ENCODE measurements at places on chromosomes 3 and 15. TPM values are rescaled to one million over a fixed set of nuclear protein-coding genes. Genes with fewer than 3 reads are reported as not detected.
A peak's percentile ranks its signal among the peaks of the same experiment; 100 is the strongest.

DNA sequence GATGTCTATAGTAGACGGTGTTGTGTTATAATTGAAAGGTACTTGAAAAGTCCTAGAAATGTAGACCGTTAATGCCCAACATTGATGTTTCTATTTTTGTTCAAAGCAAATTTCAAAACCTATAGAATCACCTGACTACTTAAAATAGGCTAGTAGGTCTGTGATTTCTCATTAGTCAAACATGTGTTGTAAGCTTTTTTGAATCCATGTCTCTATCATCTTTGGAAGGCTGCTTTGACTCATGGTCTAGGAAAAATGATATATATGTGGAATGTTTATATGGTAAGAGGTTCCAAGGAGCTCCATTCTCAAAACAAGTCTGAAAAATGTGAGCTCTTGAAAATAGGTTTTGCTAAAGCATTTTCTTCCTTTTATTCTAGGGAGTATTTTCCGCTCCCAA, 375.3 kb downstream of the LPP start:
- no peaks in the 10 kb centered on the region for H3K27me3 ChIP-seq
- H3K27ac ChIP-seq: no peak overlapping the region
- no peak overlapping the region for H3K4me3 ChIP-seq
- H3K36me3 ChIP-seq: peaks cover 10% of the 10 kb centered on the region
- H3K4me1 ChIP-seq: no peaks in the 10 kb centered on the region
- no peak for DNase-seq

DNA sequence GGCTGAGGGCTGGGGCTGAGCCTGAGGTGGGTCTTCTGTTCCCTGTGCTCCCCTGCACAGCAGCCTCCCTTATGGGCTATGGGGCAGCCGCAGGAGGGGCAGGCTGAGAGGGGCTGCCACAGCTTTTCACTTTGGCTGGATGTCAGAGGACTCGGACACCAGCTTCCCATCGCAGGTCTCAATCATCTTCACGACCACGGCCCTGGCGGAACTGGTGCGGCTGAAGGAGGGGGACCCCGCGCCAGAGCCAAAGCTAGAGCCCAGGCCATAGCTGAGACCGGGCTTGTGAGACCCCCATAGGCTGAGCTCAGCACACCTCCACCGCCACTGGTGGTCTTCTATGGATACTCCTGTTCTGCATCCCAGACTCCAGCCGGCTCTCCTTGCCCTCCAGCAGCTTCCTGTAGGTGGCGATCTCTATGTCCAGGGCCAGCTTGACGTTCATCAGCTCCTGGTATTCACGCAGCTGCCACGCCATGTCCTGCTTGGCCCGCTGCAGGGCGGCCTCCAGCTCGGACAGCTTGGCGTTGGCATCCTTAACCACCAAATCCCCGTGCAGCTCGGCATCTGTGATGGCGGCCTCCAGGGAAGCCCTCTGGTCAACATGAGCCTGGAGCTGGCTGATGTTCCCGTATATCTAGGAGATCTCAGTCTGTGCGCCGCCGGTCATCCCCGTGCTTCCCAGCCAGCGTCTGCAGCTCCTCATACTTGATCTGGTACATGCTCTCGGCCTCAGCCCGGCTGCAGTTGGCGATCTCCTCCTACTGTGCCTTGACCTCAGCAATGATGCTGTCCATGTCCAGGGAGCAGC, 181.7 kb upstream of the SYNPR start:
- no peaks in the 10 kb centered on the region for H3K27me3 ChIP-seq
- no peak overlapping the region for H3K27ac ChIP-seq
- no peak for DNase-seq

- no peak overlapping the region for H3K27ac ChIP-seq
- H3K27me3 ChIP-seq: no peaks in the 10 kb centered on the region
- peak; percentile 1 for DNase-seq
- H3K4me1 ChIP-seq: no peaks in the 10 kb centered on the region
- H3K36me3 ChIP-seq: no peaks in the 10 kb centered on the region
These were observed 300.1 kb downstream of the ROBO1 start for GRCh38 chr3:79467721-79468120.

DNA sequence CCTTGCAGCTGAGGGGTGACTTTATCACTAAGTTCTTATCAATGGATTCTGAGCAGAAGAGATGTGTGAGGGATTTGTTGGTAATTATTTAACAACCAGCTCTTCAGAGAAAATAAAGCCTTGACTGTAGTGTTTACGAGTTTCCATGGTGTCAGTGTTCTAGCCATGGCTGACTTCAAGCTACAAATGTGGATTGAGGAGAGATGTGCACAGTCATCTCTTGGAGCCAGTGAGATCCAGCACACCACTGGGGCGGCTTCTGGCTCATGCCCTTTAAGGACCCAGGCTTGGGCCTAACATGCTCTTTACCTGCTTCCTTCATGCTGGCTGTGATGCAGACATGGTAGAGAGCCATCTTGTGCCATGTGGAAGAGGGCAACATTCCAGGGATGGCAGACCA, 145.6 kb upstream of the MRPS22 start:
- no peaks in the 10 kb centered on the region for H3K36me3 ChIP-seq
- H3K27me3 ChIP-seq: peaks cover 36% of the 10 kb centered on the region
- H3K27ac ChIP-seq: no peak overlapping the region
- no peak for DNase-seq
- peaks cover 9% of the 10 kb centered on the region for H3K4me1 ChIP-seq
- H3K4me3 ChIP-seq: no peak overlapping the region

- H3K27ac ChIP-seq: no peak overlapping the region
- H3K4me1 ChIP-seq: peaks cover 26% of the 10 kb centered on the region
- no peak overlapping the region for H3K4me3 ChIP-seq
- peaks cover 7% of the 10 kb centered on the region for H3K36me3 ChIP-seq
These were observed 113.5 kb upstream of the LMOD3 start for GRCh38 chr3:69235882-69236281.

CELSR3 gene
- 28.5 TPM for total RNA-seq

- no peak for DNase-seq
- peaks cover 11% of the 10 kb centered on the region for H3K4me1 ChIP-seq
- no peak overlapping the region for H3K27ac ChIP-seq
- H3K27me3 ChIP-seq: no peaks in the 10 kb centered on the region
- H3K36me3 ChIP-seq: peaks cover 4% of the 10 kb centered on the region
These were observed 33.3 kb downstream of the ATG7 start for GRCh38 chr3:11305509-11305908.

SH2D7 gene
- not detected for total RNA-seq

DNA sequence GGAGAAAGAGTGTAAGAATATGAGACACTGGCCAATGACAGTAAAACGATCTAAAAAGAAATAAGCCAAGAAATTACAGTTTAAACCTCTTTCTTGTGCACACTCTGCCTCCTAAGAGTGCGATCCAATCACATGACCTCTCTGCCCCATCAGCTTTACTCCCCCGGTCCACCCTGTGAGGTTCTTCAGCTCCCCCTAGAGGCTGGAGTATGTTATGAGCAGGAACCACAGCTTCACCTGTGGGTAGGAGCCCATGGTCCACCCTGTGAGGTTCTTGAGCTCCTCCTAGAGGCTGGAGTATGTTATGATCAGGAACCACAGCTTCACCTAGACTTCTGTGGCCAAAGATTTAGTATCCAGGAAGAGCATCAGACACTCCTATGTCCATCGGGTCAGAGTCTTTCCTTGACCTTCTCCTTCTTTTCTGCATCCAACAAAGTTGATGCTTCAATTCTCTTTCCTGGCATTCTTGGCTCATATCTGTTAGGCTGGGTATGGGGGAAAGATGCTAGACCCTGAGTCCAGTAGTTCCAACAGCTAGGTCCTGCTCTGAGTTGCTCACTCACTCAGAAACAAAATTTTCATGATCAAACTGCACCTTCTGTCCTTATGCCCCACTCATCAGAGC, 164.0 kb downstream of the MINAR1 start:
- H3K27me3 ChIP-seq: peaks cover 68% of the 10 kb centered on the region
- H3K27ac ChIP-seq: no peak overlapping the region
- no peak overlapping the region for H3K4me3 ChIP-seq
- H3K36me3 ChIP-seq: no peaks in the 10 kb centered on the region
- DNase-seq: peak; percentile 79
- H3K4me1 ChIP-seq: no peaks in the 10 kb centered on the region

- DNase-seq: peak; percentile 9
- H3K27me3 ChIP-seq: no peaks in the 10 kb centered on the region
- H3K4me1 ChIP-seq: peaks cover 20% of the 10 kb centered on the region
These were observed 27.6 kb upstream of the P2RY13 start for GRCh38 chr3:151356794-151357462.

- no peak overlapping the region for H3K27ac ChIP-seq
- no peak overlapping the region for H3K4me3 ChIP-seq
- H3K27me3 ChIP-seq: peaks cover 29% of the 10 kb centered on the region
- no peaks in the 10 kb centered on the region for H3K36me3 ChIP-seq
These were observed 117.6 kb downstream of the CHST2 start for GRCh38 chr3:143237077-143237627.

Data from Calu3 (cell line).